ENCODE measurements at places on chromosomes 3 and 15. TPM values are rescaled to one million over a fixed set of nuclear protein-coding genes. Genes with fewer than 3 reads are reported as not detected.

Gene NCKIPSD
- total RNA-seq, result 15.9 TPM

Gene C3orf62
- total RNA-seq, result 0.84 TPM

Gene EAF1
- total RNA-seq, result 24.1 TPM

DNA sequence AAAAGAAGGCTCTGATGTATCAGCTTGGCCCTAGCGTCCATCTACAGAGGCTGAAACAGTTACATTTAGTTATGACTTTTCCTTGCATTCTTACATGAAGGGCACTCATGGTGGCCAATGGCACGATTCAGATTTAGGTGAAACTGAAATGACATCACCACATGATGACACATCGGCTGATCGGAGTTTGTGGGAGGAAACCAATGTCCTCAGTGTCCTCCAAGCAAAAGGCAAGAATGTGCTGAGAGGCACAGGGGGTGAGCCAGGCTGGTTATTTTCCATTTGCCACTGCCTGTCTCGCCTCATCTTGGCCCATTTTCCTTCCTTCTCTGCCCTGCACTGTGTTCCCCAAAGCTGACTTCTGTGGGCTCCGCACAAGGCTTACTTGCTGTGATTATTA, 34.4 kb downstream of the TARS3 start:
- DNase-seq, result no peak

- no peak for DNase-seq
Measured at GRCh38 chr15:79828447-79828846, 68.4 kb downstream of the MTHFS start.

DNA sequence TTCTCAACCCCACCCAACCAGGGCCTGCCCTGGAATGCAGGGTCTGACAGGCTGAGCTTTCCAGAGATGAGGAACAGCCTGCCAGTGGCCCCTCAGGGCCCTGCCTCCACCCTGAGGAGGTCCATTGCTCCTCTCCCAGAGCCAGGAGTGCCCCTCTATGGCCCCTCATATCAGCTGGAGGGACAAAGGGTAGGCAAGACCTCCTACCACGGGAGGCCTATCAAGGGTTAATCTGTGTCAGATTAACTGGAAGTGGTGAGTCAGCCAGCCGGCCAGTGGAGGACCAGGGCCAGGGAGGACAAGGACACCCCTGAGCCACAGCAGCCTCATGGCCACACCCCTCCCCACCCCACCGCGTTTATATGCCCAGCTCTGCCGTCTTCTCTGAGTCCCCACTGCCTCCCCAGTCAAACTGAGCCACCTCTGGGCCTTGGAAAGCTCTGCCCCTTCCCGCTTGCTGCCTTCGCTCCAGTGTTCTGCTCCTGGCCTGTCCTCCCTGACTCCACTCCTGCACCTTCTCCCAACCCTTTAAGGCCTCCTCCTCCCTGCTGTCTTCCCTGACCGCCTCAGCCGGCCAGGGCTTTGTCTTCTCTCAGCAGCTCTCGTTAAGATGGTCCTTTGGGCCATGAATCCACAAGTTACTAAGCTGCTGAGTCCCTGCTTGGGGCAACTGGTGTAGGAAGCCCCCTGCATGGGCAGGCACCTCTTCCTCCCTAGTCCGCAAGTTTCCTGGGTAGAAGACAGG, 6.5 kb downstream of the CCDC33 start:
- DNase-seq, result no peak

- DNase-seq, result no peak
Measured at GRCh38 chr15:39719109-39719508, 63.5 kb downstream of the FSIP1 start.

Data from NCI-H460 (cell line).